Stimulated activated CD8-positive, alpha-beta memory T cell treated with anti-CD3 and anti-CD28 coated beads, Interleukin-7, amount 100 ng/mL, for 4 hours (primary cell): ENCODE measurements at places on chromosomes 16 and 17.

DNA sequence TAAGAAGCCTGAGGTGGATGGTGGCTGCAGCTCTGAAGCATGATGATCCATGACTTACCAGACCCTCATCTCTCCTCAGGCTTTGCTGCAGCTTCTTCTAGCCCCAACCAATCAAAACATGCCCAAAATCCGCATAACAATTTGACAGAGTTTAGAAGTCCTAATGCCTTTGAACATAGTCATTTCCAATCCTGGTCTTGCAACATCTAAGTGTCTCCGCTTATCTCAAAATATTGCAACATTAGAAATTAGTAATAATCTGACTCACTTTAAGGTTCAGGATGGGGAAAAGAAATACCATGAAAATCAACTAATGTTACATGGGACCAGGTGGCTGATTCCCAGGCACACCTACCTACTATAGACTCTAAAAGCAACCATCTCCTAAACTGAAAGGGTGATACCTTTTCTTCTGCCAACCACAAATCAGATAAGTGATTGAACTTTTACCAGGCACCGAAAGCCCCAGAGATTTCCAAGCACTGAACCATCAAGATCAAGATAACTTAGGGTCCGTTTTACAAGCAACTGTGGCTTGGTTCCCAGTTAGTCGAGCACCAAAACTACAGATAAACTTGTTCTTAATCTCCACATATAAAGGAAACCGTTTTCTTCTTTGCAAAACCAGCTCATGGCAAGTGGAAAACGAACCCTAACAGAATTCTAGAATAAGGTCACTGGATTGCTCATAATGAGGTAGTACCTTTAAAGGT is 14.0 kb downstream of the ERN1 start:
- no peak for DNase-seq

GRCh38 chr16:56120447-56121155 is 70.7 kb upstream of the GNAO1 start:
- DNase-seq, result no peak

- peak; percentile 41 for DNase-seq
Observed at GRCh38 chr17:46192439-46193150, 634 bp downstream of the KANSL1 start.

DNA sequence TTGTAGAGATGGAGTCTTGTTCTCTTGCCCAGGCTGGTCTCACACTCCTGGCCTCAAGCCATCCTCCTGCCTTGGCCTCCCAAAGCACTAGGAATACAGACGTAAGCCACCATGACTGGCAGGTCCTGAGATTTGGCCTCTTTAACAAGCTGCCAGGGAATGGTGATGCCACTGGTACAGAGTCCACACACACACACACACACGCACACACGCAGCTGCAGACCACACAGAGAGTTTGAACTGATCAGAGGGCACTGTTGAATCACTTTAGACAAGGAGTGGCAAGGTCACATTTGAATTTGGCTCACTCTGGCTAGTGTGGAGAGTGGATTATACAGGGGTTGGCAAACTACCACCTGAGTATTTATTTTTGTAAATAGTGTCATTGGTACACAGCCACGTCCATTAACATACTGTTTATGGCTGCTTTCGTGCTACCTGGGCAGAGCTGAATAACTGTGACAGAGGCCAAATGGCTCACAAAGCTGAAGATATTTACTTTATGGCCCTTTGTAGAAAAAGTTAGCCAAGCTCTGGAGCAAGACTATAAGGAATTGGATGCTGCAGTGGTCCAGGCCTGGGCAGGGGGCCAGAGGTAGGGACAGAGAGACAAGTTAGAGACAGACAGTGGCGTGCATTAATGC is 9.9 kb downstream of the ITPRIPL2 start:
- no peak for DNase-seq
